HL-60 (cell line): ENCODE measurements at places on chromosomes 12 and 14.

DNA sequence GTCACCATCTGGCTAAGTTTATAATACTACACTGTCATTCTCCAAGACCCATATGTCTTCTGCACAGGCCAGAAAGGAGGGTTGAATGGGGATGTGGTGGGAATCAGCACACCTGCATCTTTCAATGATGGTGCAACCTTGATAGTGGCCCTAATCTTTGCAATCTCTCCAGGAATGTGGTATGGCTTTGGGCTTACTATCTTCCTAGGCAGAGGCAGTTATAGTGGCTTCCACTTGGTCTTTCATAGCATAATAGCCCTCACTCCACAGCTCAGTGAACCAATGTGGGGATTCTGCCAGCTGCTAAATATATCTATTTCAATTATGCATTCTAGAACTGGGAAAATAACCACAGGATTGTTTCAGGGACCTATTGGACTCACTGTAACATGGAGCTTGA lies 61.8 kb upstream of the ATP2B1 start:
- DNase-seq = no peak

DNA sequence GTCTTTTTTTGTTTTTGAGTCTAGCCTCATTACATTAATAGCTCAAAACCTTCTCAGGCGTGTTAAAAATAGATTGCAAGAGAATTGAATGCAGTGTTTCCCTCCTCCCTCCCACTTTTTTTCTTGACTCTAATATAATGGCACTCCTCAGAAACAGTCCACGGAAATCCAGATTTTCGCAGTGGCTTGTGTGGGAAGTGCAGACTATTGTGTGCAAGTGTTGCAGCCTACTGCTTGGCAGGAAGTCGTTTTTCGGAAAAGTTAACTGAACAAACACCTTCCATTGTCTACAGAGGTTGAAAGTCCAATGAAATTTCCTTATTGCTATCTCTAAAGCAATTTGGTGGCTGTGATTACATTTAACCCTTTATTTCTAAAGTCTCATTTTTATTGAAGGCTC lies 147.9 kb upstream of the E2F7 start:
- no peak for DNase-seq

GRCh38 chr12:130646716-130647370 lies 69.3 kb downstream of the RIMBP2 start:
- DNase-seq = no peak

DNA sequence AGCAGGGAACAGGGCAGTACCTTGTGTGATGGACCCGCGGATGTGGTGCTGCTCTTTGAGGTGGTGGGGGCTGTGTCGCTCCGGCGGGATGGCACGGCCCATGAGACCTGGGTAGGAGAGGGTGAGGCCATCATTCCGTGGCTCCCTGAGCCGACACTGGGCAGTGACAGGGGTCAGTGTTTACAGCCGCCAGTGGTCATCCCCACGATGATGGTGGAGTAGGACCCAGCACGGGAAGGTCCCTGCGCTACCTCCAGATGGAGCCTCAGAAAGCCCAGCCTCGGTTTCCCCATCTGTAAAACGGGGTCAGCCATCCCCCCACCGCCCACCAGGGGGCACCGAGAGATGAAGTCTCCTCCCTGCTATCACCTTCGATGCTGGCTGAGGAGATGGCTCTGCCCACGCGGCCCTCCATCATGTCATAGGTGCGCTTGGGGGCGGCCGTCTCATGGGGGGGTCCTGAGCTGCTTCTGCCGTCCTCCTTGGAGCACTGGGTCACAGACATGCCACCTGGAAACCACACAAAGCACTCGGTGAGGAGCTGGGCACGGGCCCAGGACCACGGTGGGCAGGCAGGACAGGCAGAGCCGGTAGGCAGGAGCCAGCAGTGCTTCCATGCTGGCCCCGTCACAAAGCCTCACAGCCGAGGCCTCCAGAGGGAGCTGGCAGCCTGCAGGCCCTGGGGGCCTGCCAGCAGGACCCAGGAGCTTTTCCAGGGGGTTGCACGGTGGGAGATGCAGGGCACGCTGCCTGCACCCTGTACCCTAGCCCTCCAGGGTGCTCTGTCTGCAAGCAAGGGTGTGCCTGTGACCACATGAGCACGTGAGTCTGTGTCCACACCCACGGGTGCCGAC lies 53.1 kb downstream of the RFLNA start:
- DNase-seq = no peak

DNA sequence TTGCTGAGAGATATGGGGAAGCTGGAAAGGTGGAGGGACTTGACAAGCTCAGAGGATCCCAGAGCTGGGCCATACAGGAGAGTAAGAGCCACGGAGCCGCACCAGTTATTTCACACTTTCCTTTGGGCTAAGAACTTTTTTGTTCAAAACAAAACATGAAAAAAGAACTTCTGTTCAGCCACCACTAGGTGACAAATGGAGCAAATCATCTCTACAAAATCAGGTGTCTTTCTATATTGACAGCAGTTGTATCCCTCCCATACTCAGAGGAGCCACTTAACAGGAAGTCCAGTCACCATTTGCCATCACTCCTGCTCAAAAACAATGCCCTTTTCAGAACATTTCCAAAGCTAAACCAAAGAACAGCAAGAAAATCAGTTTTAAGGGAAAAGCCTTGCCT lies 70.3 kb upstream of the DBX2 start:
- no peak for DNase-seq

DNA sequence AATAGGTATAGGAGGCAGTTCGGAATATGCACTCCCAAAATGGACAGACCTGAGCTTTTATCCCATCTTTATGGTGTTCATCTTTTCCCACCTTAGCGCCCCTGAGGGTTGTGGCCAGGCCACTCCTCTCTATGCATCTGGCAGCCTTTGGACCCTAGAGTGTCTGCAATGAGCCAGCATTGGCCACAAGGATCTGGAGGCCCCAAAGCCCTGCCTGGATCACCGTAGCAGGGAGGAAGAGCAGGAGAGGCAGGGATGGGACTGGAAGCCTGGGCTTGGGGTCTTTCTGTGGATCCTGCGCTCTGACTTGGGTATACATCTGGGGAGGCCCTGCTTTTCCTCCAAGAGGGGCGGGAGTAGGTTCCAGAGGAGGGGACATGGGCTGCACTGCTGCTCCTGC lies 52.5 kb downstream of the PLEKHG3 start:
- DNase-seq = no peak
